Left colon (tissue), 2 donors: ENCODE measurements at places on chromosomes 11 and 22.

DNA sequence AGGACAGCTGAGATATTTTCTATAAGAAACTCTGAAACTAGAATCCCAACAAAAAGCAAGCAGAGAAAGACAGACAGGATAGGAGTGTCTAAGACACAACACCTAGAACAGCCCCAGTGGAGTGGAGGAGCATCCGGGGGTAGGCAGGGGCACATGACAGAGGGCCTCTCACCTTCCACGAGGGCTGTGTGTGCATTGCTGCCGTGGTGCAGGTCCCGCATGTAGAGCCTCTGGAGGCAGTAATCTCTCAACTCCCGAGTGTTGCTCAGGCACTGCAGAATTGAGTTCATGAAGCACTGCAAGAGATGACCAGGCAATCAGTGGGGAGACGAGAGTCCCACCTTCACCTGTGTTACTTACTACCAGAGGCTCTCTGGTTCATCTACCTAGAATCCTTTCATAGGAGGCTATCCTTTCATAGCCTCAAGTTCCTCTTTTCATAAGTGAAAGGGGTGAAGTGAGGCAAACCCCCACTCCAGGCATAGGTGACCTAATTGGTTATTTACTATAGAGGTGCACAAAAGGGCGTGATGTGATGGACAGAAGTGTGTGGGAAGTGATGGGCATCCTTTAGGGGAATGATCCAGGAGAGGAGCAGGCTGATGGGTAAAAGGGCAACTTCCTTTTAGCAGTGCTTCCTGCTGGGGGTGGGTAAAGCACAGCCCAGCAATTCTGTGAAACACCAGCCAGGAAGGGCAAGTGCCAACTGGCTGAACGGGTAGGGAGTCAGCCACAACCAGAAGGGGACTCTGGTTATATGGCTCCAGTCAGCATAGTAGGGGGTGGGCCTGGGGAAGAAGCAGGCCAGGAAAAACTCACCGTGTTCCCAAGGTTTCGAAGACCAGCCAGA is 13.1 kb upstream of the MFRP start:
- no peak for DNase-seq

- DNase-seq: no peak
Observed at GRCh38 chr11:72230764-72231365, 6.3 kb downstream of the INPPL1 start.

DNA sequence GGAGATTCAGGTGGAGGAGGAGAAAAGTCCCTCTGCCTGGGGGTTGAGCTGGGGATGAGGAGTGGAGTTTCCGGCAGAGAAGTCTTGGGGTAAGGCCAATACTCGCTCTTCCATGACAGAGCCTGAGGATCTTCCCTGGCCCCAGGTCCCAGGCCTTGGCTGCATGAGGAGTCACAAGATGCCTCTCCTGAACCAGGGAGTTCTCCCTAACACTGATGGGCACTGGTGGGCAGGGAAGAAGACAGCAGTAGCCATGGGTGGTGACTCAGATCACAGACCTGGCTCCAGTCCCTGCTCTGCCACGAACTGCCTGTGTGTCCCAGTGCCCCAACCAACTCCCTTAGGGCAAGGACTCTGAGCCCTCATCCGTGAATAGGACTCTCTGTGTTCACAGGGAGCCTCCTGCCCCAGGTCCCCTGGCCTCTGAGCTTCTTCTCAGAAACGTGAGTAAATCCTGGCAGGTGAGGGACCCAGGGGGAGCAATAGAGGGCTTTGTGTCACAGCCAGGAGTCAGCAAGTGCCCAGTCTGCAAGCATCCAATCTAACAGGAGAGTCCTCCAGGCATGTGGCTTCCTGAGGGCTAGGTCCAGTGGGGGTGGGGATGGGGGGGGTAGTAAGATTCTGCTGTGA is 45.5 kb upstream of the FTH1 start:
- no peak for DNase-seq

- DNase-seq: no peak
Observed at GRCh38 chr11:74717221-74717969, 13.8 kb downstream of the CHRDL2 start.

GRCh38 chr11:100748153-100748552 is 61.1 kb downstream of the ARHGAP42 start:
- DNase-seq: no peak

- no peak for DNase-seq
Observed at GRCh38 chr11:23423656-23424055, 563.4 kb upstream of the CCDC179 start.

DNA sequence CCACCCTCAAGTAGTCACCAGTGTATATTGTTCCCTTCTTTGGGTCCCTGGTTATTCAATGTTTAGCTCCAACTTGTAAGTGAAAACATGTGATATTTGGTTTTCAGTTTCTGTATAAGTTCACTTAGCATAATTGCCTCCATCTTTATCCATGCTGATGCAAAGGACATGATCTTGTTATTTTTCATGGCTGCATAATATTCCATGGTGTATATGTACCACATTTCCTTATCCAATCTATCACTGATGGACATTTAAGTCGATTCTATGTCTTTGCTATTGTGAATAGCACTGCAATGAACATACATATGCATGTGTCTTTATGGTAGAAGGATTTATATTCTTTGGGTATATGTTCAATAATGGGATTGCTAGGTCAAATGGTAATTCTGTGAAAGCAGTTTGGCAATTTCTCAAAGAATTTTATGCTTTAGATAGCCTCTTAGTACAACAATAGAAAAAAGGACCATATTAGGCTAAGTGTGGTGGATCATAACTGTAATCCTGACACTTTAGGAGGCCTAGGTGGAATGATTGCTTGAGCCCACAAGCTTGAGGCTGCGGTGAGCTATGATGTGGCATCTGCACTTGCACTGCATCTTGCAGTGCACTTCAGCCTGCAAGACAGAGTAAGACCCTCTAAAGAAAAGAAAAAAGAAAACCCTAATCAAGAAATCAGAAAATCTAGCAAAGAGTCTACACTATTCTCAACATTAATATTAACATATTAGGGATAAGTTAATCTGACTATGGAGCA is 468.5 kb upstream of the FAT3 start:
- no peak for DNase-seq

GRCh38 chr11:57506522-57506921 is 9.0 kb downstream of the SLC43A1 start:
- no peak for DNase-seq
